ENCODE measurements at places on chromosomes 1 and 21.

DNA sequence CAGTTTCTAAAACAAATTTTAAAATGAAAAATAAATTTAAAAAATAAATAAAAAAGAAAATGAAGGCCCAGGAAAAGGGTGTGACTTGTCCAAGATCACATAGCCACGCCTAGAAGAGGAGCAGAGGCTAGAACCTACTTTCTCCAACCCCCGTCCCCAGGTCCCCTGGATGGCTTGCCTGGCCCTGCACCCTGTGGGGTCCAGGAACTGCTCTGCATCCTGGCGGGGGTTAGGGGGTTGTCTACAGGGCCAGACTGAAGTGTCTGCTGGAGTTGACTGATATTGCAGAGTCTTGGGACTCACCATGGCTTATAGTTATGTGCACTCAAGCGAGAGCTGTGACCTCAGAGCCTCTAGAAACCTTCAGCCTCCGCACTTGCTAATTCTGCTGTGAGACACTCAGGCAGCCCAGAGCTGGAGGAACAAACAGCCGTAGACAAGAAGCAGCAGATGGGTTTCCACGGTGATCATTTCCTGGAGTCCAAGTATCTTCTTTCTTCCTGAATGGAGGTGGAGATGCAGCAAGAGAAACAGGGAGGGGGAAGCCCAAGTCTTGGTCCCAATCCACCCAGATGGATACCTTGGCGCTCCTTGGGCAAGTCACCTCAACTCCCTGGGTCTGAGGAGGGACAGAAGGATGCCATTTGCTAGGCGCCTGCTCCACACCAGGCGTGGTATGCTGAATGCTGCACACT is 5.2 kb upstream of the EXTL1 start:
- no peak for DNase-seq

- DNase-seq, result no peak
These were observed 21.4 kb downstream of the SLC2A1 start for GRCh38 chr1:42937141-42937696.

DNA sequence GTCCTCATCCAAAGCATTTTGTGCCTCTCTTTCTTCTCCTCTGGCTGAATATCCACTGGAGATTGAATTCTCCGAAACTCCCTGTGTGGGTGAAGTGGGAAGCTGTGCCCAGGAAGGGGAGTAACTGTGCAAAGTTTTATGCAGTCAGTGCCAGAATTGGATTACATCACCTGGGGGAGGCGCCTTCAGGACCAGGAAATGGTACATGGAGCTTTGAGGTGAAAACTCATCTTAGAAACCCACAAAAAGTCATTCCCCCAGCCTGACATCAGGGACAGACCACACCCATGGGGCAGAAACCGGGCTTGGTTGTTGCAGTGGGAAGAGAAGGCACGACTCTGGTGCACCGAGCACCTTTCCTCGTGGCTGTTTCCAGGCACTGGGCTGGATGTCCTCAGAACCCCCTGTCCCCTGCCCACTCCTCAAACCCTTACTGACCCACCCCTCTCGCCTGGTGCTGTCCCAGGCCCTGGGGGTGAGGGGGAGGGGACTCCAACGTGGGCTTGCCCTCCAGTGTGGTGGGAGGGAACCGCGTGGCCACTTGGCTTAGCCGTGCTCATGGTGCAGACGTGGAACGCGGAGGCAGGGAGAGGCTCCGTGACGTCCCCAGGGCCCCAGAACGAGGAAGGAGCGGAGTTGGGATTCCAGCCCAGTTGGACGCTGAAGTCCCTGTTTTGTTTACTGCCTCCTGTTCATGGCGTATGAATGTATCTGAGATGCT is 15.7 kb downstream of the TFF3 start:
- no peak for DNase-seq

DNA sequence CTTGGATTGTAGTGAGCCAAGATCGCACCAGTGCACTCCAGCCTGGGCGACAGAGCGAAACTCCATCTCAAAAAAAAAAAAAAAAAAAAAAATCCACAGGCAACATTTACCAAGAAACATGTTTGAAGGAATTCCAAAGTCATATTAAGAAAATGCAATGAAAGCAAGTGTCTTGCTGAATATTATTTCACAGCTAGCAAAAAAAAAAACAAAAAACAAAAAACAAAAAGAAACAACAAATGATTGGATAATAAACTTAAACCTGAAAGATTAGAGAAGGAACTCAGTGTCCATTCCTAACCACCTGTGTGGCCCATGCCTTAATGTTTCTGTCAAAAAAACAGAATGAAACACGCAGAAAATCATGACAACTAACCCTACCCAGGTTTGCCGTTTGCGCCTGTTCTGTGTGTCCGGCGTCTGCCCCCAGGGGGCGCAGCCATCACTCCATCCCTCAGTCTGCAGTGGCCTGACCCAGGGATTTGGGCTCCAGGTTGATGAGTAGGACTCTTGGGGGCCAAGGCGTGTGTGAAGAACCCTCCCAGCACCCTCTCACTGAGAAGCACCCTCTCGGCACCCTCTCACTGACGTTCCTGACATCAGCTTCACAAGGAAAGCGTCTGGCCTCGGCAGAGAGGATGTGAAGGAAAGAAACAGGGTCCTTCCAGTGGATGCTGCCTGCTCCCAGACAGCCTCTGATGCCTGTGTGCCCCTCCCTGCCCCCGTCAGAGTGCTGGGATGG is 19.2 kb upstream of the PTTG1IP start:
- peak; percentile 8 for DNase-seq

- no peak for DNase-seq
These were observed 41.9 kb downstream of the CHML start for GRCh38 chr1:241598249-241598648.

DNA sequence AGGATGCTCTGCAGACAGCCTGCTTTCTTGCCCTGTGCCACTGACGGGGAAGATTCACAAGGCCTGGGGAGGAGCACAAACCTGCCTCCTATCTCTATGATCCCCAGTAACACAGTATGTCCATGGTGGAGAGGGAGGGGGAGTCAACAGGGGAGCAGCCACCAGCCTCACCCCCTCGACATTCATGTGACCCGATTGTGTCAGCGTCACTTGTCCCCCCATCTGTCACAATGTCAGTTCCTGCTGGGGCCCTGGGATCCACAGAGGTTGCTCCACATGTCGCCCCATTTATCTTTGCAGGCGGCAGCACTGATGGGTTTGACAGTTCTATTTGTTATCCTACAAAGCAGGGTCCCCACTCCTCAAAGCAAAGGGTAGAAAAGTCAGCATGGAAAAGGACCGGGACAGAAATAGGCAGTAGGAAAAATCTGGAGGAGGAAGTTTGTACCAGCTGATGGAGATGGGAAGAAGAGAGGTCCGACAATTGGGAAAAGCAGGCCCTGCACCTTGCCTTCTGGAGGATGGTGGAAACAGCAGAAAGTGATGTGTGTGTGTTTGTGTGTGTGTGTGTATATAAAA is 130.9 kb downstream of the SEC16B start:
- DNase-seq, result no peak

DNA sequence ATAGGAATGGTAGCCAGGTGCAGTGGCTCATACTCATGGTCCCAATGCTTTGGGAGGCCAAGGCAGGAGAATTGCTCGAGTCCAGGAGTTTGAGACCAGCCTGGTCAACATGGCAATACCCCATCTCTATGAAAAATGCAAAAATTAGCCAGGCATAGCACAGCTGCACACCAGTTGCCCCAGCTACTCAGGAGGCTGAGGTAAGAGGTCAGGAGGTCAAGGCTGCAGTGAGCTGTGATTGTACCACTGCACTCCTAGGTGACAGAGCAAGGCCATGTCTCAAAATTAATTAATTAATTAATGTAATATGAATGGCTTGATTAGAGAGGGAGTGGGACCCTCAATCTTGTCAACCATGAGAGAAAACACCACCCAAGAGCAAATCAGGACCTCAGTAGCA is 198.7 kb upstream of the DUSP10 start:
- no peak for DNase-seq

GRCh38 chr1:70042090-70042731 is 163.2 kb downstream of the LRRC40 start:
- DNase-seq, result no peak

DNA sequence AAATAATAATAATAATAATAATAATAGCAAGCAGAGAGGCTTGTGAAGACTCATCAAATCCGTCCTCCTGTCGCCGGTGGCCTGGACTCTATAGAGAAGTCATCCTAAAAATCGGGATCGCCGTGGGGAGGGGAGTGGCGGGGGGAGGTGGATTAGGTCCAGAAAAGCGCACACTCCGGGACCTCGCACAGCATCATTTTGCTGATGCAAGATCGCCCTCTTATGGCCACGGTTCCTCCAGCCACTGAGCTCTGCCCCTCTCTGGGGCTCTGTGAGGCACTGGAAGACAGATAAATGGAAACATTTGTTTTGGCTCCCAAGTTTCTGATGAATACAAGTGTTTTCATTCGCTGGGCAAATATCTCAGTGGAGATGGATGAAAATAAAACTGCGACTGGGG is 612.0 kb downstream of the MATN1 start:
- DNase-seq, result peak; percentile 29

DNA sequence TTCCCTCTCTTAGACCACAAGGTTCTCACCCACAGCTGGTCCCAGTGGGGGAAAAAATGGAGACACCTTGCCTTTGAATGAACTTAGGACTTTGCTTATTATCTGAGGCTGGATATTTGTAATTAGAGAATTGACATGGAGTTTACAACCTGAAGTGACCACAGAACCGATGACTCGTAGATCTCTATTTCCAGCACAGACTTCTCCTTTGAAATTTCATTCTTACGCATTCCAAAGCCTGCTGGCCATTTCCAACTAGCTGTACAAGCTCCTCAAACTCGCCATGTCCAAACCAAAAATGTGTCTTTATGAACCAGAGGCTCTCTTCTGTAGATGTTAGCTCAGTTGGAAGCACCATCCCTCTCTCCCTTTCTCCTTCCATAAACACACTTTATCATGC is 12.0 kb downstream of the RAB7B start:
- no peak for DNase-seq

DNA sequence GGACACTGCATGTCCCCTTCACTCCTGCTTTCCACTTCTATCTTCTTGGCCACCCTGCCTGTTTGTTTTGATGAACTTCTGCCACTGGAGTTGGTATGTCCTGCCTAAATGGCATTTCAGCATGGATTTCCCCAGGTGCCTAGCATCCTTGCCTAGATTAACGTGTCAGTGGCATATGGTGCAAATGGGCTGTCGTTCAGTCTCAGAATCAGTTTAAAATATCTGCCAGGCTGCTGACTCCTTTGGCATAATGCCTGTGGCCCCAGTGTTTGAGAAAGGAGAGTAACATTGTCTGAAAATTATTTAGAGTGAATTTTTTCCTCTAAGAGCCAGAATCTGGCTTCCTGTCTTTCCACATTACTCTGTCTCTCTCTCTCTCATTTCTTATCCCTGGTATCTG is 64.9 kb upstream of the BARHL2 start:
- DNase-seq, result no peak

DNA sequence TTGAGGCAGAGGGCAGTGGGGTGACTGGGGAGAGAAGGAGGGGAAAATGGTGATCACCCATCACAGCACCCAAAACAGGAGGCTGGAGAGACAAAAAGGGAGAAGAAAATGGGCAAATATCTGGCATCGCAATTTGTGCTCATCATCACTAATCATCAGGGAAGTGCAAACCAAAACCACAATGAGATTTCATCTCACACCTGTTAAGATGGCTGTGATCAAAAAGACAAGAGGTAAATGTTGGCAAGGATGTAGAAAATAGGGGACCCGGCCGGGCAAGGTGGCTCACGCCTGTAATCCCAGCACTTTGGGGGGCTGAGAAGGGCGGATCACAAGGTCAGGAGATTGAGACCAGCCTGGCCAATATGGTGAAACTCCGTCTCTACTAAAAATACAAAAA is 74.0 kb downstream of the KIF14 start:
- no peak for DNase-seq

DNA sequence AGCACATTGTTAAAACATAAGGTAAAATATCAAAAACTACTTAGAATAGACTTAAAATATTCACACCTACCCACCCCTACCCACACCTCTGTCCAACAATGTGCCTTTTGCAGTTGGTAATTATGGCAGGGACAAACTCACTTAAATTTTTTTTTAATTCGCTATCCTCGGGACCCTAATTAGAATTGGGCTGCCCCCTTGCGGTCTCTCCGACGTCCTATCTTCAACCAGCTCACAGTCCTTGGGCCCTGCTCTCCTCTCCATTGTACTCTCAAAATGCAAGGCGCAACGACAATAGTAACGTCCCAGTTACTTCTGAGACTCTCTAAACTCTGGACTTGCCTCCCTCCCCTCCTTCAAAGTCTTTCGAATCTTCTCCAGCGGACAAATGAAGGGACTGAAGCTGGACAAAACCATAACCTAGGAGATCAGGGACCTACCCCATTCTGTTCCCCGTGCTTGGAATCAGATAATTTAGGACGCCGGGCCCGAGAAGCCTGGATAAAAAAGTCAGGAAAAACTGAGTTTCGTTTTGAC is 1.1 kb upstream of the CIART start:
- peak; percentile 49 for DNase-seq

Measured in NCI-H1105 (cell line).